Stomach (tissue), 19 donors: ENCODE measurements at places on chromosomes 4 and X.
A peak's percentile ranks its signal among the peaks of the same experiment; 100 is the strongest.

DNA sequence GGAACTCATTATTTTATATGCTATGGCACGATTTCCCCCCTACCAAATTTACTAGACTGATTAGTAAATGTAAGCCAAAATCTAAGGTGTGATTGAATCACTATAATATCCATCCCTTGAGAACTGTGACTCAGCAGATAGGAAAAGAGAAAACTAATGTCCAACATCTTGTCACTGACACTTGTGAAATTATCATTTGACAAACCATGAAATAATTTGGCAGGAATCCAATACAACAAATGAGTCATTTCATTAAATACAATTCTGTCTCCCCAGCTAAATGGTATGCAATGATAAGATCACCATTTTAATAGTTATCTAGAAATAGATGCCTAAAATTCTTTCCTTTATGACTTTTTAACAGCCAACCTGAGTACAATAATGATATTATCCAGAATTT lies 462.3 kb downstream of the DMD start:
- DNase-seq = no peak

DNA sequence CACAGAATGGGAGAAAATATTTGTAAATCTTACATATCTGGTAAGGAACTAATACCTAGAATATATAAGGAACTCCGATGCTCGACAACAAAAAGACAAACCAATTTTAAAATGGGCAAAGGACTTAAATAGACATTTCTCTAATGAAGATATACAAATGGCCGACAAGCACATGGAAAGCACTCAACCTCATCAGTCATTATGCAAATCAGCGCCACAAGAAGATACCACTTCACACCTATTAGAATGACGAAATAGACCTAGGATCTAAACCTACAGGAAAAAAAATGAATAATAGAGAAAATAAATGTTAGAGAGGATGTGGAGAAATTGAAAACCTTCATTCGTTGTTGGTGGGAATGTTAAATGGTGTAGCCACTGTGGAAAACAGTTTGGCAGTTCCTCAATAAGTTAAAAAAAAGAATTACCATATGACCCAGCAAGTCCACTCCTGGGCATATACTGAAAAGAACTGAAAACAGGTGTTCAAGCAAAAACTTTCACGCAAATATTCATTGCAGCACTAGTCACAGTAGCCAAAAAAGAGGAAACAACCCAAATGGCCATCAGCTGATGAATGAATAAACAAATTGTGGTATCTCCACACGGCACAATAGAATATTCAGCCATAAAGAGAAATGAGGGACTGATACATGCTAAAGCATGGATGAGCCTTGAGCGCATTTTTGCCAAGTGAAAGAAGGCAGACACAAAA lies 57.3 kb upstream of the WDR19 start:
- DNase-seq = no peak

DNA sequence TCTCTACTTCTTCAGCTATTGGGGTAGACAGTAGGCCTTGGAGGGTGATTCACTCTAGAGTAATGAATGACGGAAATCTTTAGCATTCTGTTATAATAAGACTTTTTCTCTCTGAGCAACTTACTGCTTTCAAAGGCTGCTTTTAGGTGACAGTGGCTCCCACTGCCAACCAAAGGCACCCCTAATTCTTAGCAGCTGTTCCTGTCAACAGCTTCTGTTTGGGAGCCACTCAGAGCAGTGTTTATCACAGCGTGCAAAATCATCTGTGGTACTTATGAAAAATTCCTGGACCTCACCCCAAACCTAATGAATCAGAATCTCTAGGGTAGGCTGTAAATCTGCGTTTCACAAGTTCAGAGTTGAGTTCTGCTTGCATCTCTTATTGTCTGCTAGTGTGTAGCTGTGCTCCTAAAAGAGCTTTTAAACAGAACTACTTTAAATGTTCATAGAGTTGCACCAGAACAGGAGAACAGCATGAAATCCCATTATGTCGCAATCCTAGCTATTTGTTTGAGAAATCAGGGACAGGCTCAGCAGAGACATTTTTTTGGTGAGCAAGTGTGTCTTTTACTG lies 52.8 kb upstream of the POU4F2 start:
- no peak for DNase-seq

GRCh38 chr4:20456407-20456806 lies 204.7 kb downstream of the SLIT2 start:
- DNase-seq = no peak

GRCh38 chrX:115553171-115553570 lies 7.8 kb upstream of the PLS3 start:
- DNase-seq = no peak

DNA sequence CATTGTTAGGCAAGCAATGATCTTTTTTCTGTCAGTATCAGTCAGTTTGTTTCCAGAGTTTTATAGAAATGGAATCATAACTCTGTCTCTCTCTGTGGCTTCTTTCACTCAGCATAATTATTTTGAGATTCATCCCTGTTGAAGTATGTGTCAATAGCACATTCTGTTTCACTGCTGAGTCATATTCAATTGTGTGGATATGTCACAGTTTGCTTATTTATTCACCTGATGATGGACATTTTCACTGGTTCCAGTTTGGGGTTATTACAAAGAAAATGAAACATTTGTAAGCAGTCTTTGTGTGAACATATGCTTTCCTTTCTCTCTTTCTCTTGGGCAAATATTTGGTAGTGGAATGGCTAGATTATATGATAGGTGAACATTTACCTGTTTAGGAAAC lies 10.2 kb upstream of the ZNF718 start:
- DNase-seq = no peak

DNA sequence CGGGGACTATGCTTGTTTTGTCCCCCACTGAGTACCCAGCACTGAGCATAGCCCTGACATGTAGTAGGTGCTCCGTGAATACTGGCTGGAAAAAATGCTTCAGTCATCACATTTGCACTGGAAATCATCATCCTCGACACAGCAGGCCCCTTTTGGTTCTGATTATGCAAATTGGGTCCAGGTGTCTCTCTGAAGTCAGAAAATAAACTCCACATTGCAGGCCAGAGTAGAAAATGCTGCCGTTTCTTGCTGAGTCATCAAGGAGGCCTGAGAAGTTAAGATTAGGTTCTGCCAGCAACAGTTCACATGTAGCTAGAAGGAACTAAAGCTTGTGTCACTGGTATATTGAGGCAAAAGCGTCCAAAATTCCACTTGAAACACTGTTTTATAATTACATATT lies 15.0 kb upstream of the STK32B start:
- DNase-seq = no peak

- peak; percentile 2 for DNase-seq
Measured at GRCh38 chr4:1250921-1251772, 2.2 kb upstream of the CTBP1 start.
